Left hindlimb (tissue), 1 donor: ENCODE measurements at places on chromosomes 1 and 21.

DNA sequence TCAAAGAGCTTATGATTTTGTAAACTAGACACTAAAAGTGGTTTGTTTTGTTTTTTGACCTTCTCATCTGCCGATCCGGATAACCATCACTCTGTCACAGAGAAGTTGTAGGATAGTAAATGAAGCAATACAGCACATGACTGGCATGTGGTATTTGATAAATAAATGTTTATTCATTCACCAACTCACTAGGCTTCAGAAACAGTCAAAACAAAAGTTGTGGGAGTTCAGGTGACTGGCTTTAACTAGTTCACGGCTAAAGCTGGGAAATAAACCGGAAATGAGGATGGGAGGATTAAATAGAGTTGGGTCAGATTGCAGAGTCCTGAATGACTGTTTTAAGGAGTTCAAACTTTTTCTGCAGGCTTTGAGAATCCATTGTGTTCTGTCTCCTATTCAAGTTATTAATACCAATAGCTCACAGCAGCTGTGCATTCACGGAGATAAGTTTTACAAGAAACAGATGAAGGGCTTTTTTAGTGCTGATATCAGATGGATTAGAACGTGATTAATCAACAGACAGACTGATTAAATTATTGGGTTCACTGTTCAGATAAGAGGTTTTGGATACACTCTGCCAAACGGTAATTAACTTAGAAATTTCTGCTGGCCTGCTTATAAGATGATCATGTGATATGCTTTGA lies 463.3 kb downstream of the DPYD start:
- no peak for DNase-seq

DNA sequence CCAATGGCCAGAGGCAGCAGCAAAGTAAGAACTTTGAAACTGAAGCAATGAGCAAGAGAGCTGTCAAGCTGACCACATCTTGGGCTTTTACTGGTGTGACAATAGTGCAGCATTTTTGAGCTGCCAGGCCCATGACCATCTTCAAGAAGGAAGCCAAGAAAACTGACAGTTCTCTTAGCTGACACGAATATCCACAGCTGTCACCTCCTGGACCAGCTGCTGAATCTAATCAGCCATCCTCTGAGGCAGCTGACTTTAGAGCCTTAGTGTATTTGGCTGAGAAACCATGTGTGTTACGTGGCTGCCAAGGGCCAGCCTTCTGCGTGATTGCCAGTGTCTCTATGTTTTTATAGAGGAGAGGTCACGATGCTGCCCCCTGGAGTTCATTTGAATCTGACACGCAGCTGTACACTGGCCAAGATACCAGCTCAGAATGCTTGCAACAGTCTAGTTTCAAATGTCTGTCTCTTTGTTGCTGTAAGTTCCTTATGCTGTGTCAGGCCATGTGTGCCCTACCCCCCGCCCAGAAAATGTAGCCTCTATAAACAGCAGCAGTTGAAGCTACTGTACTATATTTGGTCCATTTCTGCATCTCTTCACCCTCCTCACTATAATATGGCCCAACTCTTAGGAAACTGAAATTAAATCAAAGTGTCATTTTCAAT lies 39.7 kb downstream of the PALMD start:
- DNase-seq, result peak; percentile 85

GRCh38 chr1:55813618-55814017 lies 598.5 kb upstream of the USP24 start:
- DNase-seq, result peak; percentile 30

DNA sequence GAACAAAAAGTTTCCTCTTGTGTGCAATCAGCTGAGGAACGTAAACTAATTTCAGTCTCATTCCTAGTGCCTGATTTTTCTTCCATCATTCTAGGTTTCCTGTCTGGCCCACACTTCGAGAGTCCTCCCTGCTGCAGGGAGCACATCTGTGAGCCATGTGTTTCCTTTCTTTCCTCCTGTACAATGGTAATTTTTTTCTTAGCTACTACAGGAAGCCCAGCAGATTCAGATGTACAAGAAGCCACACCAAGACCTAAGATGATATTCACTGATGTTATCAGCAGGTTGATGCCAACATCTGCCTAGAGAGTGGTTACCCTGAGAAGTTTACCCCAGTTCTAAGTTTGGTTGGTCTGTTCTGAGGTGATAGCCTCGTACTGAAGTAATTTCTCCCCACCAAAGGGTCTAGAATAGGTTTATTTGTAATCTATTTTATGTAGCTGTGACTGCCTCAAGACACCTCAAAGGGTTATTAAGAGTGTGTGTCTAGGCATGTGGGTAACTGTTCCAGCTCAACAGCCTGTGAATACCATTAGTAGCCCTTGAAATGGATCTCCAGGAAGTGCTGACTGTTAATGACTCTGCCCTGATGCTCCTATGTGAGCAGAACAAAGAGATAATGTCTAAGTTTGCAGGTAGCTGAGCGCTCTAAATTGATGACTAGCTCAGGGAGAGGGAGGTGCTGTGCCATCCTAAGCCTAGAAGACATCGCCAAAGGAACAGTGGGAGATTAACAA lies 31.7 kb upstream of the CLDN14 start:
- no peak for DNase-seq

DNA sequence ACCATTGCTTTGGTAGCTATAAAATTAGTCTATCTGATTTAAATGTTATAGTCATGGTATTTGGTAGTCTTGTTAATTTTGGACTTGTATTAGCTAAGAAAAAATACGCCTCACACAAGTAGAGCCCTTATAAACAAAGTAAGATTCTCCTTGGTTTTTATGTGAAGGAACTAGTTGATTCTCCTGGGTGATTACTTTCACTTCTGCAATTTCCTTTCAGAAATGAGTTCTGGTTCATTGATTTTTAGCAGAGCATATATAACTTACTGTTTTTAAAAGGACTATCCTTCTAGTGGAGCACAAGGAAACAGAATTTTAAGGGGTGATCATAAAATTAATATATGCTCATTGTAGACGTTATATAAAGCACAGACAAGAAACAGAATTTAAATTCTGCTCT lies 120.1 kb downstream of the BACH1 start:
- no peak for DNase-seq

DNA sequence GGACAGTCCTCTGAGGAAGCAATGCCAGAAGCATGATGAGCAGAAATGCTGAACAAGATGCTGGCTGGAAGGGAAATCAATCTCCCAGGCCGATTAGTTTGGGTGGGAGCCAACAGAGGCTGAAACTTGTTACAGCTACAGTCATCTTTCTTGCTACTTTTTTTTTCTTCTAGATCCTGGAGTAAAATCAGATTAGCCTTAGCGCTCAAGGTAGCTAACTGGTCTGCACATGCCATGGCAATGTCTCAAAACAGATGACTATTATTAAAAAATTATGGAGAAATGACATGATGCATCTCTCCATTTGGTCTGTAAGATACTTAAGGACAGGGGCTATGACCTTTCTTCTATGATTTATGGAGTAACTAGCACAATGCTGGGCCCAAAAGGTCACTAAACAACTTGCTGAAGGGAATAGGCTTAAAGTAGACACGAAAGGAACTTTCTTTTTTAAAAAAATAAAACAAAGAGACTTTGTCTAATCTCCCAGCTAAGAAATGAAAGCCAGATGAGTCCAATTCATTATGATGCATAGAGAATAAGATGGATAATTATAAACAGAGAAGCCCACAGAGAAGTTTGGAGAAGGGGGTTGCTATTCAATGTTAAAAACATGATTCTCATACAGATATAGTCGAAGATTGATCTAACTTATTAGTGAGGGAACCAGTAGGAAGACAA lies 42.5 kb downstream of the UTP25 start:
- DNase-seq, result peak; percentile 60

DNA sequence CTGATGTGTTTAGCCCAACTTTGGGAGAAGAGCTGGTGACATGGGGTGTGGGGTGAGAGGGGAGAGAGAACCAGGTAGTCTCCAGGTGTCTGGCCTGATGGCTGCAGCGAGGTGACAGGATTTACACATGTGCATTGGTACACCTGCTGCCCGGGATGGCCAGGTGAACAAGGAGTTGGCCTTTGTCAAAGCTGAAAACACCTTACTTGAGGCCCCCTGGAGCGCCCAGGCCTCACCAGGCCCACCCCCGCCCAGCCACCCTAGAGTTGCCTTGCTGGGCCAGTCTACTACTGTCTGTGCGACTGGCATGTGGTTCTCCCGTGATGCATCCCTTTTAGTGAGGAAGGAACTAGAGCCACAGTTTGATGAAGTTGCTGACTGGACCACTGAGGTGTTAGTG lies 90.5 kb downstream of the ADARB1 start:
- DNase-seq, result no peak

DNA sequence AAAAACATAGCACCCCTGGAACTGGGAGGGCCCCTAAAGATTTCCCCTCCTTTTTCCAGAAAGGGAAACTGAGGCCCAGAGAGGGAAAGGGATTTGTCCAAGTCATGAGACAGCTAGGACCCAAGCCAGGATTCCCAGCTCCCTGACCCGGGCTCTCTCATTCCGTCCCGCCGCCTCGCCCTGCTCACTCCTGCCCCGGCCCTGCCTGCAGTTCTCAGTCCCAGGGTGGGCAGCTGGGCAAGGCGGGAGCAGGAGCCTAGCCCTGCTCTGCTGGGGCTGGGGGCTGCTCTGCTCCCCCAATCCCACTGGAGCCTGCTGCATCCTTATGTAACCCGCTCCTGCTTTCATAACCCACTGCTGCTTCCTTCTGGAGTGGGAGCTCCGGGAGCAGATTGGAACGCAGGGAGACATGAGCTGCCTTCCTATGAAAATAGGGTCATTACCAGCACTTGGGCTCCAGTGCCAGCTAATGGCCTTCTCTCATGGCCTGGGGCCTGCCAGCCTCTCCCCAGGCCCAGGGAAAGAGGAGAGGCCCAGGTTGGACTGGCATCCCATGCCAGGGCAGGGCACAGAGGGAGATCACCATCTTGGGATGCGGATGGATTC lies 84.5 kb downstream of the CAMK2N1 start:
- DNase-seq, result no peak

GRCh38 chr1:160865337-160865736 lies 2.6 kb upstream of the CD244 start:
- no peak for DNase-seq

- no peak for DNase-seq
Observed at GRCh38 chr1:213296558-213296957, 245.5 kb downstream of the RPS6KC1 start.
